Esophagus mucosa (tissue), 1 donor: ENCODE measurements at places on chromosomes 7 and 10. TPM values are rescaled to one million over a fixed set of nuclear protein-coding genes. Genes with fewer than 3 reads are reported as not detected.

- ATAC-seq = peak; percentile 24
Observed at GRCh38 chr7:116859323-116859722, 3.1 kb upstream of the CAPZA2 start.

DNA sequence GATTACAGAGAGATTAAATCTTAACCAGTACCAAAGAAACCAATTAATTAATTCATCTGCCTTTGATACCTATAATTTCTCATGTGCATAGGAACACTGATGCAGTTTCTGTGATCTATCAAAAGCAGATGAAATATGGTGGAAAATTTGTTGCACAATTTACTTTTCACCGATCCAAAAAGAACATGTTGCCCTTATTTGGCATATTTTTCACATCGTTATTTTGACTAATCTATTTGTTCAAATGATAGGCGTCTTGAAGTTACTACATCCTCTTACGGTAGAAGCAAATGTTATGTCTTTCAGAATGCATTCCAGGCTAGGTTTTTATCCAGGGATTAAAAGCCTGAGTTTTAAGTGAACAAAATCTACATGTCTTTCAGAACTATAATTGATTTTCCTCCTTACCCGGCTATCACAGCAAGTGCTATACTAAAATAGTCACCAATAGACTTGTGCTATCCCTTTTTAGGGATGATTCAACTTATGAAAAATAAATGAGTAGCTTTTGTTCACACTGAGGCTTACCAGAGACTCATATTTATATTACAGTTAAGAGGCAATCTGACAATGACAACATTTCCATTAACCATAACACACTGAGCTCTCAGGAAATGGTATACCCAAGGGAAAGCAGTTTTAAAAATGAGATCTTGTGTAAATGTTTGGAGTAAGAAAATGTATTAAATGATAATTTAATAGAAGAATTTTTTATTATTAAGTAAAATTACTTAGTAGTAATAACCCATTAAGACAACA lies 16.8 kb upstream of the TES start:
- no peak for ATAC-seq

GRCh38 chr10:29969255-29970011 lies 90.0 kb downstream of the JCAD start:
- ATAC-seq = no peak

DNA sequence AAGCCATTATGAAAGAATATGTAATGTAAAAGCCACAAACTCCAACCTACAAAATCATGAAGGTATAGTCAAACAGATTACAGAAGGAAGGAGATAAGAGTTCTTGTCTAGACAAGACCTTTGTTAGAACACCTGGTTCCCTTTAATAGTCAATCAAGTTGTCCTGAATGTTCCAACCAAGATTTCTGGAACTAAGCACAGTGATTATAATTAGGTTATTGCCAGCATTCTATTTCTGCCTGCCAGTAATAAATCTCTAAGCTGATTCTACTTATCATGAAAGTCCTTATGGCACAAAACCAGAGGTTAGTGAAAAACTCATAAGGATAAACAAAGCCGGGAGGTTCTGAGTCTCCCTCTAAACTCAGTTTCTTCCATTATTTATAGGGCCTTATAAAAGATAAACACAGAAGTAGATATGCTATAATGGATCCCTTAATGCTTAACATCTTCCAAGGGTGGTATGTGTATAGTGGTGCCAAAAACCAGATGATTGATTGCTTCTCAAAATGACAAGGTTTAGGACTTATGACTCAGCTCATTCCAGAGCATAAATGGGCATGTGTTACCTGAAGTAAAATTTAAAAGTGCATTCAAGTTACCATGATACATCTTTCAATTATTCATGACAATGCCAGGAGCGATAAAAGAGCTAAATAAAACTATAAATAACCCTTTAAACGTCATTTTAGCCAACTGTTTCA lies 237.2 kb downstream of the CSTF2T start:
- peak; percentile 29 for ATAC-seq

DNA sequence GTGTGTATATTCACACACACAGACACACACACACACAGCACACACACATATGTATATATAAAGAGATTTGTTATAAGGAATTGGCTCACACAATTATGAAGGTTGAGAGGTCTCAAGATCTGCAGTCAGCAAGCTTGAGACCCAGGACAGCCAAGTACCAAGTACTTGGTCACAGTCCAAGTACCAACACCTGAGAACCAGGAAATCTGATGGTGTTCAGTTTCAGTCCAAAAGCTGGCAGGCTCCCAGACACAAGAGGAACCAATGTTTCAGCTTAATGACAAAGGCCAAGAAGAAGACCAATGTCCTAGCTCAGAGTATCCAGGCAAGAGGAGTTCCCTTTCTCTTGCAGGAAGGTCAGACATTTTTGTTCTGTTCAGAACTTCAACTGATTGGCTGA lies 780.2 kb downstream of the MAGI2 start:
- no peak for ATAC-seq

GRCh38 chr7:151366166-151366879 lies 24.7 kb downstream of the NUB1 start:
- no peak for ATAC-seq

GRCh38 chr10:120516426-120516825 lies 59.4 kb downstream of the PLPP4 start:
- ATAC-seq = no peak

- no peak for ATAC-seq
Observed at GRCh38 chr7:3239291-3239691, 61.8 kb upstream of the SDK1 start.

DNA sequence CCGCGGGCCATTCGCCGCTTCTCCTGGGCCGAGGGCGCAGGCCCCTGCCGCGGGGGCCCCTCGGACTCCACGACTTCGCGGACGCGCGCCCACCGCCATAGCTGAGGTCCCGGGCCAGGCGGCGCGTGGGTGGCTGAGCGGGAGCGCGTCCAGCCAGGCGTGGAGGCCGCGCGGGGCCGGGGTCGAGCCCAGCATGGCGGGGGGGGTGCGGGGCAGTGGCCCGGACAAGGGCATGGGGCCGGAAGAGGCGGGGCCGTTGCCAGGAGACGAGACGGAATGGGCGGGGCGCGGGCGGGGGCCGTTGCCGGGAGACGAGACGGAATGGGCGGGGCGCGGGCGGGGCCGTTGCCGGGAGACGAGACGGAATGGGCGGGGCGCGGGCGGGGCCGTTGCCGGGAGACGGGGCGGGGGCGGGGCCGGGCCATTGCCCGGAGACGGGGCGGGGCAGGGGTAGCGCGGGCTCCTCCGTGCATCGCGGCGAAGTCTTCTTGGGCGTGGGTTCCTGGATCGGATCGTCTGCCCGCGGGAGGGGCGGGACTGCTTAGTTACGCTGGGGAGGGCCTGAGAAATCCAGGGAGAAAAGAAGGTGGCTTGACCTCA lies 14.8 kb downstream of the ADAM8 start:
- peak; percentile 67 for ATAC-seq

DNA sequence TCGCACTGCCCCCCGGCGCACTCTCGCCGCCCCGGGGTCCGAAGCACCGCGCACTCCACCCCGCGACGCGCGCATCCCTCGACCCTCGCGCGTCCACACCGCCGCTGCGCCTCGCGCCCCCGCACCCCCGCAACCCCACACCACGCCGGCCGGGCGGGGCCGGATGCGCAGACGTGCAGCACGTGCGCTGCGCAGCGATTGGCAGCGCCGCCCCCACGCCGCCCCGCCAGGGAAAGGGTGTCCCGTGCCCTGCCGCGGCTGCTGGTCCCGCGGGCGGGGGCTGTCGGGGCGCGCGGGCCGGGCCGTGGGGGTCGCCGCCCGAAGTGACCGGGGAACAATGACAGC lies 53.7 kb upstream of the KDM7A start:
- peak; percentile 70 for ATAC-seq

DNA sequence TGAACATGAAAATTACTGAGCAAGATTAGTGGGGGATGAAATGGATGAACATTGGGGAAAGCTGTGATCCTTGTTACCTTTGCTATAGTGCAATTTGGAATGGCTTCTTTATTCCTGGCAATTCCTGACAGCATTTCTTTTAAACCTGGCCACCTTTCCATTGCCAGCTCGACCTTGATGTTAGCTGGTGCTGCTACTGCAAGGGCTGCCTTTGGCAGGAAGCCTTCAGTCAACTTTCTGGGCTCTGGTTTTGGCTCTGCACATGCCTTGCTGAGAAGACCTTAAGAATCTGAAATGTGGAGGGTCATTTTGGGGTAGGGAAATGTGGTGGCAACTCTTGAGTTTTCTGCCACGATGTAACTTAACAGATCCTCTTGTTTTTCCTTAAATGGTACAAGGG lies 64.7 kb downstream of the KAT6B start:
- ATAC-seq = no peak

GRCh38 chr10:124117511-124117785 lies 24.1 kb upstream of the CHST15 start:
- ATAC-seq = peak; percentile 57

DNA sequence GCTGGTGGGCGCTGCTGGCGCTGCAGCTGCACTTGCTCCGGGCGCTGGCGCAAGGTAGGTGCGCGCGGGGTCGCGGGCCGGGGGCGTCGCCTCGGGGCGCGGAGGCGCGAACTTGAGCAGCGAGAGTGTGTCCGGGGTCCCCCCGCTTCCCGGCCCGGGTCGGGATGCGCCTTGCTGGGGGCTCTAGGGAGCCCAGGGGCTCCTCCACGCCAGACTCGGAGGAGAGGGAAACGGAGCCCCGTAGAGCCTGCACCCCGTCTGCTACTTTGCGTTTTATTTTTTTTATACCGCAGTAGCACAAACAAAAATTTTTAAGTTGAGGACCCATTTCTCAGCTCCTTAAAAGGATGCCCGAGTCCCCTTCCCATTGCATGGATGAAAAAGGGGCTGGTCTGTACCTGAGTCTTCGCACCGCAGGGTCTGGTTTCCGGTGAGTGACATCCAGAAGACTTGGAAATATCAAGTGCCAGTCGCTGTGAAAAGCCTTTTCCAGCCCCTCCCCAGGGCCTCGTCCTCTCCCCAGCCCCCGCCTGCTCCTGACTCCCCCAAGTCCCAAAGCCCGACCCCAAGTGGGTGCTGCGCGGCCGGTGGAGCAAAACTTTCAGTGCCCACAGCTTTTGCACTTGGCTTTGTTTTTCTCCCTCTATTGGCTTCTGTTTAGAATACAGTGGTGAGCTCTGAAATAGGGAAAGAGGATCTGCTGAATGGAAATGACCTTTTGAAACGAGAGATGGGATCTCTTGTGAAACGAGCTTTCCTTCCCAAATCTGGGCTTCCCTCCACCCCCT lies 973 bp downstream of the SDK1 start:
- ATAC-seq = no peak

DNA sequence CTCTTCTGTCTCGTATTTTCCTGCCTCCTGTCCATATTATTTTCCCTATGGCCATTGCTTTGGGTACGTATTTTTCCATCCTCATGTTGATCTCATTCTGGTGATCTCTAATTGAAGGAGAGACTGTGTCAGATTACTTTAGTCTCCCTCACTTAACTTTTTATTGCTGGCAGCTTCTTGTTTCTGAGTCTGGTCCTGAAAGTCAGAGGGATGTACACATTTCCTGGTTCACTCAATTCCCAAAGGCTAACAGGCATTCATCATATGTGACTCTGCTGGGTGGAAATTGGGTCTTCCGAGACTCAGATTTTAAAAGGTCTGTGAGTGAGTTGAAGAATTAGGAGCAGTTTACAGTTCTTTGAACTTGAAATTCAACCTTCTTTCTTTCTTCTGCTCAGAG lies 10.9 kb downstream of the UMAD1 start:
- ATAC-seq = no peak

- no peak for ATAC-seq
Observed at GRCh38 chr7:79036356-79036755, 417.1 kb downstream of the MAGI2 start.

- ATAC-seq = no peak
Observed at GRCh38 chr7:103888603-103889153, 100.8 kb downstream of the RELN start.

GRCh38 chr10:26368463-26368862 lies 69.7 kb upstream of the APBB1IP start:
- ATAC-seq = no peak

DNA sequence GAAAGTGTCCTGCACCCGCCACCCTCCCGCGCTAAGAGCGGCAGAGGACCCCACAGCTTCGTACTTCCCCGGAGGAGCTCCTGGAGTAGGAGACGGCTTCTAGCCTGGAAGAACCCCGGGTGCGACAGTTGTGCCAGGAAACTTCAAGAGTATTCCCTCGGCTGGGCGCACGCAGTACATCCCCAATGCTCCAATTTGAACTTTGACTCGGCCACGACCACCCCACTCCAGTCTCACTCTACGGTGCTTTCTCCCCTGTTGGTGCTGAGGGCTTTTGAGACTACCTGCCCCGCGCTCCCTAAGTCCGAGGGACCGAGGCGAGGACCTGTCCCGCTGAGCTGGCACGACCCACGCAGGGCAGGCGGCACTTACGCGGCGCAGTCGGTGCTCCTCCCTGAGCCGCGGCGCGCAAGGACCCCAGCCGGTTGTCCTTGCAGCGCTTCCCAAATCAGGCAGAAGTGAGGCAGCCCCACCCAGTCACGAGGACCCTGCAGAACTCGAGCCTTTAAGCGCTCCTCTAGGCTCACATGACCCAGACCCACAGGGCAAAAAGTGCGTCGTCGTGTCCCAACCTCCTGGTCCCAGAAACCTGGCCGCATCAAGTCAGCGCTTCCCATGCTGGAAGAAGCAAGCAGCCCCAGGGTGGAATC lies at the start of gene CPVL:
Gene CPVL, minus strand, starts transcription at position 481 of the 650 bp plus-strand sequence. CDS start 25,476 bp downstream, outside the sequence.
- peak; percentile 38 for ATAC-seq

DNA sequence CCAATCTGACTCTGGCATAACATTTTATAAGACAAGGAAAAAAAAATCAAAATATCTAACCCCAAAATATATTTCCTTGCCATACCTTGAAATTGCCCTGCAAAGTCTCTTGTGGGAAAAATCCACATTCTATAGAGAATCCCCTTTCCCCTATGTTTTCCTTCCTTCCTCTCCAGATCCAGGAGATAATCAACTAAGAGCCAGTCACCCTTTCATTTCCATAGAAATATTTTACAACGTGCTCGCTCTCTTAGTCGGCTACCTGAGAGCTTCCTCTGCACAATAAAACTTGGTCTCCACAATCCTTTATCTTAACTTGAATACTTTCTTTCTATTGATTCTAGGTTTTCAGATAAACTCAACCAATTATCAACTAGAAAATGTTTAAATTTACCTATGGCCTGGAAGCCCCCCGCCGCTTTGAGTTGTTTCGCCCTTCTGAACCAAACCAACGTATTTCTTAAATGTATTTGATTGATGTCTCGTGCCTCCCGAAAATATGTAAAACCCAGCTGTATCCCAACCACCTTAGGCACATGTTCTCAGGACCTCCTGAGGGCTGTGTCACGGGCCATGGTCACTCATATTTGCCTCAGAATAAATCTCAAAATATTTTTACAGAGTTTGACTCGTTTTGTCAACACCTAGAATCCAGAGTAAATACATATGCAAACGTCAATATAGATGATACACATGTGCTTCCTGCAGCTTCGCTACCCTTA lies 869 bp downstream of the PSAP start:
- no peak for ATAC-seq

GIMAP7 gene
- total RNA-seq = 2.7 TPM

CUBN gene
- total RNA-seq = 0.12 TPM

SPDYE6 gene
- not detected for total RNA-seq
